Activated T-cell treated with anti-CD3 and anti-CD28 coated beads, Interleukin-2, amount 50 U/mL, for 24 hours (primary cell): ENCODE measurements at places on chromosomes 16 and 17.

DNA sequence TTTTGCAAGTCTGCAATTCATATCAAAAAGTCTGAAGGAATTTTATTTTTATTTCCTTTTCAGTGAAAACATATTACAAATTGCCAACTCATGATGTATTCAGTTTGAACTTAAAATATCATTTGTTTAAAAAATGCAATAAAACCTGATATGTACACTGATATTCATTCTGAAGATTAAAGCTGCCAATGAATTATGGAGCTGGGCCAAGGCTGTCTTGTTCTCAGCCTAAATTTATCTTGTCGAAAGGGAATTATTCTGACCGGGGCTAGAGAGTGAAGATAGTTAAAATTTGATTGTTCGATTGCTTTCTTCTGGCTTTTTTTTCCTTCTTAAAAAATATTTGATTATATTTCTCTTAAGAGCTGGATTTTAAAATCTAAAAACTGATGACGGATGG, 54.0 kb upstream of the RBFOX1 start:
- no peak for DNase-seq

- DNase-seq = no peak
Observed at GRCh38 chr17:29929006-29929532, 959 bp downstream of the SSH2 start.

- peak; percentile 43 for DNase-seq
Observed at GRCh38 chr17:6753006-6753445, 2.8 kb upstream of the XAF1 start.

DNA sequence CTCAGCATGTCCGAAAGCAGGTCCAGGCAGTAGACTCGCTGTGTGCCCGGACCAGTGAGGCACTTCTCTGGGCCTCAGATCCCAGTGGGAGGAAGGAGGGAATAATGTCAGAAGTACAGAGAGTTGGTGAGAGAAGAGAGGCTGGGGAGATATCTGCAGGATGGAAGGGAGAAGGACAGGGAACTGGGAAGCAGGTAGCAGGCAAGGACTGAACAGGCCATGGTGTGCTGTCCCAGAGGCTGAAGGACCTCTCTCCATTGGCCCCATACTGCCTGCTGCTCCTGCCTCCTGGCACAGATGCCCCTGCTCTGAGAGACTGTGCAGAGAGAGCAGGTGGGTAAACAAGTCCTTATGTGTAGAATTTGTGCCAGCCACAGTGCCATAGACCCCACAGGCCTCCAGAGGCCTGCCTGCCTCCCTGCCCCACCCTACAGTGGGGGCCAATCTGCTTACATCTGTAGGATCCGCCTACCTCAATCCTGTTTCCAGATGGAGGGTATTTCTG, 34.2 kb upstream of the CRHR1 start:
- no peak for DNase-seq
